NCI-H2081 (cell line): ENCODE measurements at places on chromosomes 16 and 17.

- DNase-seq = no peak
Observed at GRCh38 chr17:73969956-73970355, 233.5 kb upstream of the RPL38 start.

- no peak for DNase-seq
Observed at GRCh38 chr17:44781551-44782325, 22.9 kb downstream of the ADAM11 start.

DNA sequence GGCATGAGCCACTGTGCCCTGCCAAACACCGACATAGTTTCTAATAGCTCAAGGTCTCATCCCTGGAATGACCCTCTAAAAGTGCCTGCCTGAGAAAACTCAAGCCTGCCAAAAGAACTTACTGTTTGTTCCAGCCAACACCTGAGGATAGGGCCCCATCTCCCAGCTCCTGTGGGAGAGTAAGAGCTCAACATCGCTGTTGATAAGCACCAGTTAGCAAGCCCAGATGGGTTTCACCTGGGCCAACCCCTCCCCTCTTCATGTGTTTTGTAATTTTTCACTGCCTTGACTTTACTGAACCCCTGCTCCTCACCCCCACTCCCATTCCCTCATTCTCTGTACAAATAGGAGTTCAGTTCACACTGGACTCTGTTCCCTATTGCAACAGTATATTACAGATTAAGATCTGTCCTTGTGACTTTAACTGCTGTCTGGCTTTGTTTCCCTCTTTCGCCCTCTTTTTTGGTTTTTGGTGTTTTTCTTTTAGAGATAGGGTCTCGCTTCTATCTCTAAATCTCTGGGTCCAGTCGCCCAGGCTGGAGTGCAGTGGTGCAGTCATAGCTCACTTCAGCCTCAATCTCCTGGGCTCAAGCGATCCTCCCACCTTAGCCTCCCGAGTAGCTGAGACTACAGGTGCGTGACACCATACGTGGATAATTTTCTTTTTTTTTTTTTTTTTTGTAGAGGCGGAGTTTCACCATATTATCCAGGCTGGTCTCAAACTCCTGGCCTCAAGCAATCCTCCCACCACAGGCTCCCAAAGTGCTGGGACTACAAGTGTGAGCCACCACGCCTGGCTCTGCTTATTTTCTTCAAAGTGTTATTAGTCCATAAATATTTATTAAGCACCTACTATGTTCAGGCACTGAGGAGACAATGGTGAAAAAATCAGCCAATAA is 12.3 kb downstream of the NUPR1 start:
- no peak for DNase-seq

- peak; percentile 12 for DNase-seq
Observed at GRCh38 chr16:6573577-6573976, 759.1 kb upstream of the RBFOX1 start.

- DNase-seq = no peak
Observed at GRCh38 chr16:68408967-68409366, 39.3 kb downstream of the SMPD3 start.

- DNase-seq = no peak
Observed at GRCh38 chr17:66432996-66433551, 130.7 kb downstream of the PRKCA start.
